ENCODE measurements at places on chromosomes 7 and 10.

- no peak for DNase-seq
Measured at GRCh38 chr7:101066141-101066832, 19.0 kb upstream of the TRIM56 start.

- DNase-seq, result peak; percentile 28
Measured at GRCh38 chr10:119003572-119004289, 25.8 kb upstream of the NANOS1 start.

DNA sequence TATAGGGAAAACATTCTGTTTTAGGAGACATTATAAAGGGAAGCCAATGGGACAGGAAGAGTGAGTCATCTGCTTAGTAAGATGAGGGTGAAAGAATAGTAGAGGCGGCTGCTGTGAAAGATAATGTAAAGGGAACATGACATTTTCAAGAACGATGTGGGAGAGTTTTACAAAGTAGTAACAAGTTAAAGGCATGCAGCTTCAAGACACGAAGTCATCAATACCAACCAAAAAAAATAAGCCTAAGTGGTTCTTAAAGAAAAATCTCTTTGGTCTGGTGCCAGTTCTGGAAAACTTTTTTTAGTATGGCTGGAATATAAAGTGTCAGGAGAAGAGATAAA is 6.1 kb downstream of the GSTO1 start:
- DNase-seq, result no peak

GRCh38 chr10:63752318-63752717 is 231.1 kb downstream of the REEP3 start:
- DNase-seq, result no peak

GRCh38 chr7:18343047-18343446 is 152.5 kb upstream of the HDAC9 start:
- no peak for DNase-seq

DNA sequence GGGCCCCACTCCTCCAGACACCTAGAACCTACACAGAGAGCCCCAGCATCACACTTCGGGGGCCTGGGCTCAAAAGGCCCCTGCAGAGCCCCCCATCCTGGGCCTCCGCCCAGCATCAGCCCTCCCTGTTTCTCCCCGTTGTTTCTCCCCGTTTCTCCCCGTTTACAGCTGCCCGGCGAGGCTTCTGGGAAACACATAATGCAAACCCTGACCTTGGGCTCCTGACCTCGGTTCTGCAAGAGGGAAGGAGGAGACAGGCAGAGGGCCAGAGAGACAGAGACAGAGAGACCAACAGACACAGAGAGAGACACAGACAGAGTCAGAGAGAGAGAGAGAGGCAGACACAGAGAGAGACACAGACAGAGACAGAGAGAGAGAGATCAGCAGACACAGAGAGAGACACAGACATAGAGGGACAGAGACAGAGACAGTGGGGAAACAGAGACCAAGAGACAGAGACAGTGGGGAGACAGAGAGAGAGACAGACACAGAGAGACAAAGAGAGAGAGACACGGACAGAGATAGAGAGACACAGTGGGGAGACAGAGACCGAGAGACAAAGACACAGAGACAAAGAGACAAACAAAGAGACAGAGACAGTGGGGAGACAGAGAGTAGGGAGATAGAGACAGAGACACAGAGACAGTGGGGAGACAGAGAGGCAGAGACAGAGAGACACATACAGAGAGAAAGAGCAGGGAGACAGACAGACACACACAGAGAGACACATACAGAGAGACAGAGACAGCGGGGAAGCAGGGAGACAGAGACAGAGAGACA is 12.5 kb downstream of the VENTX start:
- no peak for DNase-seq

DNA sequence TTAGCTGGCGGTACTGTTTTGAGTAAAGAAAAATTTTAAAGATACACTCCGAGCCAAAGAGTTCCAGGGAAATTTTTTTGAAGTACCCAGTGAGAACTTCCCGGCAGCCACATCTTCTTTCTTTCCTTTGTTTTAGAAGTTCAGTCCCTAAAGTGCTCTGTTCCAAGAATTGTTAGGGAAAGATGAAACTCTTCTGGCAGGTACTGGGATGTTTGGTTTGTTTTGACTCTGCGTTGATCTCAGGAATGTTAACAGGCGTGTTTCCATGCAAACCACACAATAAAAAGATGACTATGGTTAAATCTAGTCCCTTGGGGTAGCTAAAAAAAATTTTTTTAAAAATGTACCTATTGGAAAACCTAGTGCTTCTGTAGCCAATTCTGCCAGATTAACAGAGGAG is 224.7 kb upstream of the PHYHIPL start:
- DNase-seq, result no peak

GRCh38 chr10:43820663-43821062 is 172.0 kb upstream of the ZNF32 start:
- DNase-seq, result no peak

DNA sequence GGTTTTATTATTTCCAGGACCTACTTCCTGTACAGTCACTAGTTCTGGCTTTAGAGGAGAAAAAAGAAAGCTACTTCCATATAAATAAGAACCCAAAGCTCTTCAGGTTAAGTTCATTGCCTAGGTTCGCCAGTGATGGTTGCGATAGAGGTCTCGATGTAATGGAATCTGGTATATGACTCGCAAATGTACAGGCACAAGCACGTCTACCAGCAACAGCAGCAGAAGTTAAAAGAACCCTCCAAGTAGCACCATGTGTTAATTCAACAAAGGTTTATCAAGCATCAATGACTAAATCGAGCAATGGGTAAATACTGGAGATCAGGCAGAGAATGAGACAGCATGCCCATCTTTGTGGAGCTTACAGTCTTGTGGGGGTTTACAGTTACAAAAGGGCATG is 155.4 kb downstream of the BTAF1 start:
- no peak for DNase-seq

GRCh38 chr7:5421714-5422395 is 1.8 kb downstream of the TNRC18 start:
- no peak for DNase-seq

DNA sequence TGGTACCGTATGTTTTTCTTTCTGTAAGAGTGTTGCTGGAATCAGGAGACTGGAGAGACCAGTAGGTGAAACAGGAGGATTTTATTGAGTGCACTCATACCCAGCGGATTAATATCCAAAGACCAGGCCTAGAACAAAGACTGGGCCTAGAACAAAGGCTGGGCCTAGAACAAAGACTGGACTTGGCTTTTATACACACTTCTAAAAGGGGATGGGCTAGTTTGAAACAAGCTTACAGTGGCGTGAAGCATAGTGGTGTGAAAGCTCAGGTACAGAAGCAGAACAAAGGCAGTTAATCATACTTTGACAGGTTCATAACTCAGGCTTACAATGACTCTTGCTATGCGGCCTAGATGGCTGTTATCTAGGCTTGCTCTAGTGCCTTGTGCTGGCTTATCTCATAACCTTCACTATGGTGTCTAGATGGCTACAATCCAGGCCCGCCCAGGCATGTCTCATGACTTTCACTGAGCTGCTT is 67.7 kb downstream of the TRIM24 start:
- DNase-seq, result no peak

DNA sequence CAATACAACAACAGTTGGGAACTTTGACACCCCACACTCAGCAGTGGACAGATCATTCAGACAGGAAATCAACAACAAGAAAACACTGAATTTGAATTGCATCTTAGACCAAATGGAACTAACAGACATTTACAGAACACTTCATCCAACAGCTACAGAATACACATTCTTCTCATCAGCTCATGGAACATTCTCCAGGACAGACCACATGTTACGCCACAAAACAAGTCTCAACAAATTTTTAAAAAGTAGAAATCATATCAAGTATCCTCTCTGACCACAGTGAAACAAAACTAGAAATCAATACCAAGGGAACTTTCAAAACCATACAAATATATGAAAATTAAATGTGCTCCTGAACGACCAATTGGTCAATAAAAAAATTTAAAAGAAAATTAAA is 212.3 kb downstream of the DNAJC1 start:
- no peak for DNase-seq

- DNase-seq, result no peak
Measured at GRCh38 chr7:42345478-42346299, 108.7 kb upstream of the GLI3 start.

- DNase-seq, result no peak
Measured at GRCh38 chr10:89887406-89887805, 186.0 kb downstream of the KIF20B start.

DNA sequence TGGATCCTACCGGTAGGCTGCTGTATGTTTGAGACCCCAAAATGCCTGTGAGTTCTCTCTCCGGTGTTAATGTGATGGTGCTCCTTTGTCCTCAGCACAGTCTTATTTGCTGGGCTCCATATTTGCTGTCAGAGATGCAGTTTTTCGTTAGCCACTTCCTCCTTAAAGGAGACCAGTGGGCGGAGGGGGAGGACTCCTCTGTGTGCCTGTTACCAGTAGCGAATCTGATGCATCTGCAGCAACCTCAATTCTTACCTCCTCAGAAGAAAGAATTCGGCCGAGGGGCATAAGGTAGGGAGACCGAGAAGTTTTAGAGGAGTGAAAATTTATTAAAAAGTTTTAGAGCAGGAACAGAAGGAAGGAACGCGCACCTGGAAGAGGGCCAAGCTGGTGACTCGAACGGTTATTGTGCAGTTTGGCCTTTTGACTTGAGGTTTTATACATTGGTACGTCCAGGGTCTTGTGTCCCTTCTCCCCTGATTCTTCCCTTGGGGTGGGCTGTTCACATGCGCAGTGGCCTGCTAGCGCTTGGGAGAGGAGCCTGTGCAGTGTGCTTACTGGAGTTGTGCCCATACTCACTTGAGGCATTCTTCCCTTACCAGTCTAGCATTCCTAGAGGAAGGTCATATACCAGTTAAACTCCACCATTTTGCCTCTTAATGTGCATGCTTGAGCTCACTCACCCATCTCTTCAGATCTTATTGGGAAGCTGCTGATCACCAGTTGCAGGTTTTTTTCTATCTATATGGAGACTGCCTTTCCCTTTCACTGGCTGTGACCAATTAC is 49.5 kb downstream of the GNAI1 start:
- no peak for DNase-seq

DNA sequence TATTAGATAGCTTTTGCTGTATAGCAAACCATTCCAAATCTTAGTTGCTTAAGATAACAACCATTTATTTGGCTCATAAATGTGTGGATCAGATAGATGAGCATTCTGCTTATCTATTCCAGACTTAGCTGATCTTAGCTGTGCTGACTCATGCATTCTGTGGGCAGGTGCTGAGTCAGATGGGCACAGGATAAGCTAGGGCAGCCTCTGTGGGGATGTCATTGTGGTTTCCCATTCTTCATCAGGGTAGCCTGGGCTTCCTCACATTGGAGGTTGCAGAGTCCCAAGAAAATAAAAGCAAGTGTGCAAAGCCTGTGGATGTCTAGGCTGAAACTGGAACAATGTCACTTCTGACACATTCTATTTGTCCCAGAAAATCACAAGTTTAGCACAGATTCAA is 917.0 kb downstream of the TYW1 start:
- DNase-seq, result no peak

DNA sequence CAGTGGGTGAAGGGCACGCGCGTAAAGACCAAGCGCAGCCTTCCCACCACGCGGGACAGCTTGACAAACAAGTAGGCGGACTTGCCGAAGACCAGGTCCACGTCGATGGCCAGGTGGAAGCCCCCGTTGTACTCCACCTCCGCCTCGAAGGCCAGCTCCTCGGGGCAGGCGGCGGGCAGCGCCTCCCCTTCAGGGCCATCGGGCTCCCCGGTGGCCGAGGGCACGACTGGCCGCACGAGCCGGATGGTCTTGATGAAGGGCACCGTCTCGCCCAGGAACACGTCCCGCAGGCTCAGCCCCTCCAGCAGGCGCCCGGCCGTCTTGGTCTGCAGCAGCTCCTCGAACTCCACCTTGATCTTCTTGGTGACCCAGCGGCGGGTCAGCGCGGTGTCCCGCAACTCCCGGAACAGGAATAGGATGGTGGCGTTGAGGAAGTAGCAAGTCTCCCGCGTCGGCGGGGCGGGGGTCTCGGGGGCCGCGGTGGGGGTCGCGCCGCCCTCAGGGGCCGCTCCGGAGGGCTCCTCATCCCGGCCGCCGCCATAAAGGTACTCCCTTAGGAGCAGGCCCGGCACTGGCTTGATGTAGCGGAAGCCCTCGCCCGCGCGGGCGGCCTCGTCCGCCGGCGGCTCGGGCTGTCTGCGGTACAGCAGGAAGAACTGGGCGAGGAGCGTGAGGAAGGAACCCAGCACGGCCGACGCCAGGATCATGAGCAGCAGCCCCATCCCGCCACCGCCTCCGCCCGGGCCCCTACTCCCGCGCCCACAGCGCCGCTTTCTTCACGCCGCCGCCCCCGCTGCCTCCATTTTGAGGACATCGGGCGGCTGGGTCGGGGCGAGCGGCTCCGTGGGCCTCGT is 507 bp downstream of the PDZD8 start:
- DNase-seq, result no peak

DNA sequence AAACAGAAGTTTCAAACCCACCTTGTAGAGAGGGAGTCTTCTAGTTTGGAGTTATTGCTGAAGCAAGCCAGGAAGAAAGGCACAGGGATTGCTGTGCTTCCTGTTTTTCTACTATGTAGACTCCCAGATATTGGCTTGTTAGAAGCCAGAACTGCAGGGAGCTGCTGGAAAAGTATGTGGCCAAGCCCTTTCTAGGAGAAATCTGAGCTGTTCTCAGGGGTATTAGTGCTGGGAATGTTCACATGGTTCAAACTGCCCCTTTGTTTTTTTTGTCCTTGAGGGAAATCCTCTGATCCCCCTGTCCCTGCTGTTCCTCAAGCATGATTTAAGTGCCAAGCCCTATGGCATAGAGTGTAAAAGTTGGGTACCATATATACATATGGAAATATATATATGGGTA is 184.0 kb downstream of the CCDC7 start:
- DNase-seq, result no peak

GRCh38 chr7:80106498-80107113 is 28.0 kb upstream of the GNAI1 start:
- no peak for DNase-seq

DNA sequence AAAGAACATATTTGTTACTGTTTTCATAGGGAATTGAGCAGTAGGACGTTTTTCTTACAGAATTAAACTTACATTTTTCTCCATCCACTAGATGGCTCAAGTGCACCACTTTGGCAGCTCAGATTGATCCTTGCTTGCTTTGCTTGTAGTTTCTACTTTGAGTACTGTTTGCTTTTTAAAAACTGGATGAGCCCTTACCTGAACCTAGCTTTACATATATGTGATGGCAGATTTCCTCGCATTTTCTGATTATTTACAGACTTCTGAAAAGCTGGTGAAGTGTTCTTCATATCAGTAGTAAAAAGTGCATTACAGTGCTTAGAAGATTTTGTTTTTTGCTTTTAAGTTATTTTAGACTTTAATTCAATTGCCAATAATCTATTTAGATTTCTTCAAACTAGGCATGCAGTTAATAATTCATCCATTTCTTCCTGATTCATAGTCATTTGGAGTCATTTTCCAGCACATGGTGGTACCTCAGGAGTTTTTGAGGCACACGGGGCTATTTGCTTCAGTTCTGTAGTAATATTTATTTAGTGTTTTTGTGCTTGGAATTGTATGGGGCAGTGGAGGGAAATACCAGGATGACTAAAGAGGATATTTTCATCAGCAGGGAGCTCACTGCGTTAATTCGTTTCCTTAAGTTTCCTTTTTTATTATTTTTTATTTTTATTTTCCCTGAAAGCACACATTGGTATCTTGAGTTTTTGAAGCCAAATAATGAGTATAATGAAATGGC is 57.3 kb downstream of the MAPK8 start:
- no peak for DNase-seq
